ENCODE measurements at places on chromosomes 4 and X.
A peak's percentile ranks its signal among the peaks of the same experiment; 100 is the strongest.

GRCh38 chrX:120380699-120381098 is 18.8 kb downstream of the ATP1B4 start:
- DNase-seq = no peak

DNA sequence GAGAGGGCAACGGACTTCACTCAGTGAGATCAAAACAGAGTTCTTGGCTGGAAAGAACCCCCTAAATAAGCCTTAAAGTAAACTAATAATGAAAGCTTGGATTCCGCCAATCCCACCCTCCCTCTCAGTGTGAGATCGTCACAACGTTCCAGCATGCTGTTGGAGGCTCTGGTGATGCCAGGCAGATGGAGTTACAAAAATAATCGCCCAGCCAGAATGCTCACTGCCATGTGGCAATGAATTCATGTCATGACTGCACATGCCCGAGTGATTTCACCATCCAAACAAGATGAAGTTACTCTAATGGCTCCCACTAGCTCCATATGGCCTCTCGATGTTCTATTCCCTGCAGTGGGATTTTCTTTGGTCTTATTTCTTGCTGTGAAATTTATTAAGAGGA is 248.0 kb downstream of the SPATA18 start:
- peak; percentile 95 for DNase-seq

DNA sequence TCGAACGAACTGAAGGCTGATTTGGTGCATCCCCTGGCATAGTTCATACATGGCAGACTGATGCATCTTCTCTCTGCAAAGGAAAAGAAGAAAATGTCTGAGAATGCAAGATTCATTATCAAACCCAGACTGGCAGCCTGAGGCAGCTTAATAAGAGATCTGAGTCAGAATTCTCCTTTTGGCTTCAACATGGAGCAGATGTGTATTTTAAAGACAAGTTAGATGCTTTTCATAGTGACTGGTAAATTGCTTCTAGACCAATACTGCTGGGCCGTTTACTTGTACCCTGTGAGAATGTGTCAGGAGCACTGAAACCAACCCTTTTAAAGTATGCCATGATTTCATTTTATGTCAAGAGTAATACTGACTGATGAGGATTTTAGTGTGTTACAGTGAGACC is 322.0 kb downstream of the NR3C2 start:
- no peak for DNase-seq

DNA sequence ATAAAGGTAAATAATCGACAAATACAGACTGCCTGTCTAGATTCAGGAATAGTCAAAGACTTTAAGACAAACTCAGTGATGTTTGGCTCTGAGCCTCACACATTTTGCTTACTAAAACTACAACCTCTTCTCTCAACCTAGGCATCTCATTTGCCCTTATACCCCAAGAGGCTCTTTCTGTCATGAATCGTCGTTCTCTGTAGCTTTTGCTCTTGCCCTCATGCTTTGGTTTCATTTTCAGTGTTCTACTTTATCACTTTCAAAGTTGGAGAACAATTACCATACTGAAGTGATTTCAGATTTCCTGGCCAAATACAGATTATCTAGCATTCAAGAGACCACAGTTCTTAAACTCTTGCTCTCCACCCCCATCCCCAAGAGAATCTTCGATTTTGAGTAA is 114.1 kb upstream of the RAP2C start:
- DNase-seq = no peak

DNA sequence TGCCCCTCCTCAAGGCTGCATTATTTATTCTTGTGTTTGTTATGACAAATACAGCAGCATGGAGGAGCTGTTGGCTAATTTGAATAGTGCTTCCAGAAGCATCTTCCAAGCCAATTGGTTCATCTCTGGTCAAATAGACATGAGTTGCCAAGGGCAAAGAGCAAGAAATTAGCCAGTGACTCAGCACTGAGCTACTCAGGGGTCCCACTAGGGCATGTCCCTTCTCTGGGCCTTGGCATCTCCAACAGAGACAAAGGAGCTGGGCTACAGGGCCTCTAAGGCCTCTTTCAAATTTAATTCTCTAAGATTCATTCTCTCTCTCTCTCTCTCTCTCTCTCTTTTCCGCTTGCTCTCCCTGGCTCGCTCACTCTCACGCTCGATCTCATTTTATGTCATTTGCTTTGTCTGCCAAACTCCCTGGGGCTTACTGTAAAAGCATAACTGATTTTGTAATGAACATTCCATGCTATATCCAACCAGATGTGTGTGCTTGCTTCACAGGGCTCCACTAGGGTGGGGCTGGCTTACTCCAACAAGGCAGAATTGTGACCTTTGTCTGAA is 86.7 kb upstream of the MAGEA4 start:
- no peak for DNase-seq
